ENCODE measurements at places on chromosomes 2 and 18.
A peak's percentile ranks its signal among the peaks of the same experiment; 100 is the strongest.

GRCh38 chr18:76255070-76255683 is 239.9 kb downstream of the ZNF516 start:
- no peak for DNase-seq

GRCh38 chr2:64735504-64735903 is 81.8 kb upstream of the SERTAD2 start:
- DNase-seq, result no peak

GRCh38 chr2:43430489-43430888 is 165.3 kb downstream of the THADA start:
- no peak for DNase-seq

DNA sequence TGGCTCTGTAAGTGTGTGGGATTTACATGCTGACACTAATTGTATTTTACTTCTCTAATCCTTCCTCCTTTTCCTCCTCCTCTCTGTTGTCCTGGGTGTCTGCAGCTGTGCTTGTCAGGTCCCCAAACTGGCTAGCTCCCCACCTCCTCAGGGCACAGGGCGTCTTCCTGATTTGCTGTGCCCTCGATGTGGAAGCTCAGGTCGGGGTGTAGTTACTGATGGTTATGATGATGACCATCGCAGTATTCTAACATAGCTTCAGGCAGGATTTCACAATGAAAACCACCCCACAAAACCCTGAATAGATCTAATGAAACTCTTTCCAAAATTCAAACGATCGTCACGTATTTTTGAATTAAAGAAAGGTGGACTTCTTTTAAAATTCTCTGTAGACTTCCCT is 428.4 kb downstream of the TGIF1 start:
- DNase-seq, result no peak

DNA sequence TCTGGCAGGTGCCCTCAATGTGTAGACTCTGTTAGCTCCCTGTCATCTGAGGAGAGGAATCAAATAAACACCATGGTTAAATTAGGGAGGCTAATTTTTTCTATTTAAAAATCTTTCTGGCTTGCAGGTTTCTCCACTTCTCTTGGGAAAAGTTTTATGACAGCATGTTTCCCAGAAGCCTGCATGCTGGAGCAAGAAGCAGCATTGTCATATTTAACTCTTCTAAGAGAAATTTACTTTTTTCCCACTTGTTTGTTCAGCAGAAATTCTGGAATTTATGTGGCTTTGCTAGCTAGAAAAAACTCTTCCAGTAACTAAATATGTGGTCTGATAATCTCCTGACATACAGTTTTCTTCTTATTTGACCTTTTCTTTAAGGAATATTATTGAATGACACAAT is 230.5 kb downstream of the PARD3B start:
- no peak for DNase-seq

DNA sequence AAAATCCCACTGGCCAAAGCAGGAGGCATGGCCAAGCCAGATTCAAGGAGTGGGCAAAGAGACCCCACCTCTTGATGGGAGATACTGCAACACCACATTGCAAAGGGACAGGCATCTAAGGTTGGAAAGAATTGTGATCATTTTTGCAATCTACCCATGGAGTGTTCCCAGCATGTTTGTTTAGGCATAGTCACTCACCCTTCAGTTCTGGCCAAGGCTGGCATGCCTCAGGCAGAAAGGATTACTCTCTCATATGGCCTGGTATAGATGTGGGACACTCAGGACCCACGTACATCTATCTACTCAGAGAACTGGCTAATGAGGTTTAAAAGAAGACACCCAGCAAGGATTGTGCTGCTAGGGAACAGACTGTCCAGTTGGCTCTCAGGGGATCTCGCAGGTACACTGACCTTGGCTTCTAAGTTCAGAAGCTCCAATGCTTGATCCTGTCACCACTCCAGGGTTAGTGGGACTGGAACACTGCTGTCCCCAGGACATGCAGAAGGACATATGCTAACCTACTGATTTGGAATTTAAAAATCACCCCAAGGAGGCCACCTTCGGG is 183.7 kb downstream of the KLHL29 start:
- DNase-seq, result no peak

GRCh38 chr2:170533156-170533555 is 182.0 kb upstream of the SP5 start:
- DNase-seq, result no peak

GRCh38 chr2:46381263-46381849 is 84.1 kb downstream of the EPAS1 start:
- no peak for DNase-seq

DNA sequence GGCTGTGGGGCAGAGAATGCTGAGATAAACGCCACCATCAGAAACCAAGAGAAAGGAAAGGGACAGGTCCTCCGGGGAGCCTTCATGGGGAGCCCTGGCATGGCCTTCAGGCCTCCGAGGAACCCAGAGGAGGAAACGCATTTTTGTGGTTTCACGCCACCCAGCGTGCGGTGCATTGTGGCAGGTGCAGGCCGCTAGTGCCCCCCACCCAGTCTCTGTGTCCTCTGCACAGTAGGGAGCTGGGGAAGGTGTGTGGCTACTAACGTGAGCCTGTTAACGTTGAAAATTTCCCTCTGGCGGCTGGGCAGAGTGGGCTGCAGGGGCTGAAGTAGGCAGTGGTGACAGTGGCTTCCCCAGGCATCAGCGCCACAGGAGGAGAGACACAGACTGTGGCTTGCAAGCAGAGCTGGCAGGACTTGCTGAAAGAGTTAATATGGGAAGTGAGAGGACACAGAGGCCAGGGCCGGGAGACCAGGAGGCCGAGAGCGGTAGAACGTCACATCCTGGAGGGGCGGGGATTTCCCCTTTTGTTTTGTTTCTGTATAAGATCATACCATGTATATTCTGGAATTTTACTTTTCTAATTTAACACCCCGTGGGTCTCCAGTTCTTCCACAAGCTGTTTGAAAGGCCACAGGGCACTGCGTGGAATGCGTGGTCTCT is 166.9 kb downstream of the GBX2 start:
- no peak for DNase-seq

GRCh38 chr18:3712491-3712890 is 262.5 kb downstream of the TGIF1 start:
- no peak for DNase-seq

DNA sequence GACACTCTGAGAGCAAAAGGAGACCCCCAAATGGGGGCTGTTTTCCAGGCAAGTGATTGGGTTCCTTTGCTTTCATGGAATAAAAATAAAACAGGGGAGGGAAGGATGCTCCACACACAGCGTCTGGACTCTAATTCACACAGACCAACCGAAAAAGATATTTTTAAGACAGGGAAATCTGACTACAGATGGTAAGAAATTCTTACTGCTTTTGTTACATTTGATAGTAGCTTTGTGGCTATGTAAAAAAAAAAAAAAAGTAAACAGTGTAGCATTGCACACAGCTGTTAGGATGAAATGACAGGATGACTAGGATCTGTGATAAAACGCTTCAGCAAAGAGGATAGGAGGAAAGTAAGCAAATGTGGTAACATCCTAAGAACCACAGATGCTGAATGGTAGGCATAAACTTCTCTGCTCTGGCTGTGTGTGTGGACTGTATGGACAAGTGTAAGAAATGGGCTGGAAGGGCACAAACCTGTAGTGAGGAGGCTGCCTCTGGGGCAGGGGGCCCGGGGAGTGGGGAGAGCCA is 207.6 kb downstream of the ANAPC1 start:
- DNase-seq, result no peak

DNA sequence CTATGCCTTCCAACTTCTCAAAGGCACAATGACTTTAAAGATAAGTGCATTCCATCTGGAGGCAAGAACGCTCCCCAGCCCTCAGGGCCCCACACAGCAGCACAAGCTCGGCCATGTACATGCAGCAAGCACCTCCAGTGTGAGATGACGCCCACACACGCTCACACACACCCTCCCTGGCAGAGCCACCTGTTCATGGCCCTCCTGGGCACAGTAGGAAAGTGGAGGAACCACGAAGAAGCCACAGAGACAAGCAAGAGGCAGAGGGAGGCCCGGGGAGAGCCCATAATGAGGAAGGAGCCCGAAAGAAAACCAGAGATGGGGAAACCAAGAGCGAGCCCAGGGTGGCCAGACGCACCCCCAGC is 21.7 kb downstream of the BIN1 start:
- DNase-seq, result no peak

GRCh38 chr18:31513189-31513935 is 15.4 kb downstream of the DSG2 start:
- no peak for DNase-seq

- no peak for DNase-seq
Measured at GRCh38 chr2:238427435-238428162, 872 bp downstream of the ASB1 start.

DNA sequence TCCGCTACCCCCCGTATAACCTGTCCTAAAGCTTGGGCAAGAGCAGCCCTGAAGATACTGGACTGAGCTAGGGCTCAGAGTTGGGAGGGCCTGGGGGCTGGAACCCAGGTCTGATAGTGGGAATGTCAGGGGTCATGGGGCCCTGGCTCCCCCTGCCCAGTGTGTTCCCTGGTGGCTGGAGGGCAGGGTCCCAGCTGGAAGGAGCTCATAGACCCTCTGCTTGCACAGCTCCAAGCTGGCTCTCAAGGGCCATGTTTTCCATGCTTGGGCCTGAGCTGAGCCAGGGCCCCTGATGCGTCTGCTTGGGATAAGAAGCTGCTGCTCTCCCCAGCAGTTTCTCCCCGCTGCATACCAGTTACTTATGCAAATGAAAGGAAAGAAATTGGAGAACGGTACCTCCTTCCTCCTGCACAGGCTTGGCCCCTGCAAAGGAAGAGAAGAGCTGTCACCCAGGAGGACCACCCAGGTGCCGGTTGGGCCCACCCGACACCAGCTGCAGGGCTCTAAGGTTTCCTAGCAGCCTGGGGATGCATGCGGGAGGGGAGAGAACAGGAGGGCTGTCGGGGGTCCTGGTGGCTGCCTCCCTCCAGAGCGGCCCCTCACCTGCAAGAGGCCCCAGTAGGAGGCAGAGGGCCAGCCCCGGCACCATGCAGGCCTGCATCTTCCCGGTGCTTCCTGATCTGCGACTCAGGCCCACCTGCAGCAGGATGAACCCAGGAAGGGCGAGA is 628 bp downstream of the OTOS start:
- no peak for DNase-seq

- no peak for DNase-seq
Measured at GRCh38 chr2:238861013-238861730, 13.3 kb downstream of the TWIST2 start.

GRCh38 chr2:10452312-10452711 is 4.2 kb upstream of the ODC1 start:
- peak; percentile 82 for DNase-seq

DNA sequence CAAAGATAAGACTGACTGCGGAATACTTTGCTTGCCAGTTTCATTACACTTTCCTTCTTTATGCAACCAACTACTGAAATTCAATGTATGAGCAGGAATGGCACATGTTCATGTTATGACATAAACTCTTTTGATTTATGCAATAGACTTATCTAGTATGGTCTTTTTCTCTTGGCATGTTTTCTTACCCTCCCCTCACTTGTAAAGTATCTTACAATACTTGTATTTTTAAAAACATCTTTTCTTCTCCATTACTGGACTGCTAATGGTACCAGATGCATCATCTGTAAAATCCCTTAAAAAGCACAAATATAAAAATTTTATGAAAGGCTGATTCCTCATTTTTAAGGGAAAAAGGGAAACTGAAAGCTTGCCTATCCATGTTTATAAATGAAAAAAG is 373.8 kb downstream of the ZEB2 start:
- no peak for DNase-seq

- DNase-seq, result no peak
Measured at GRCh38 chr18:74528478-74528877, 5.8 kb upstream of the CNDP1 start.

GRCh38 chr18:69786427-69786826 is 161.2 kb downstream of the CD226 start:
- no peak for DNase-seq

GRCh38 chr2:135555311-135555710 is 24.0 kb downstream of the R3HDM1 start:
- no peak for DNase-seq

DNA sequence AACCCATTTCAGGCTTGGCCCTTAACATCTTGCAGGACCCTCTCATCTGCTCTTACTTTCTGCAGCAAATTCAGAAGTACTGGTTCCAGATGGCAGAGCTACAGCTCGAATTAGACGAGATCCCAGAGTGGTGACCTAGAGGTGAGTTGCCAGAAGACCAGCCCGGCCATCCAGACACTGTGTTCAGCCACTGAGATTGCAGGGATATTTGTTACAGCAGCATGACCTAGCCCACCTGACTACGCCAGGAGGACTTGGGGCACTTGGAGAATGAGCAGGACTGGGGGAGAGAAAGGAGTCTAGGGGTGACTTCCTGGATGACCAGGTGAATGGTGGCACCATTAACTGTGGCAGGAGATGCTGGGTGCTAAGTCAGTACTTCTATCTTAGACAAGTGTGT is 67.2 kb upstream of the ID2 start:
- DNase-seq, result no peak

DNA sequence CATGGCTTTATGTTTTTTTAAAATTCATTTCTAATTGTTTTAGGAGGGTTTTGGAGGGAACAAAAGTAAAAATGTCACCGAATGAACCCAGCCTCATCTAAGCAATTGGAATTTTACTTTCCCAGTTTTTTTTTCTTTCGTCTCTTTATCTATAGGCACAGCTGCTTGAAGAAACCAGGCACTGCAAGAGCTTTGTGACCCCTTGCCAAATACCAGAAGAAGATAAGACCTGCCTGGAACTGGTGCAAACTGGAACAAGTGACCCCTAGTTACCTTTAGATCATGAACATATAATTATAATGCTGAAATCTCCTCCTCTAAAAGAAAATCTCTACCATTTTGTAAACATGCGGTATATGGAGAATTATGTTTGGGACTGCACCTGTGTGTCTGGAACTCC is 100.9 kb downstream of the TSN start:
- no peak for DNase-seq

- no peak for DNase-seq
Measured at GRCh38 chr2:17765398-17765797, 11.5 kb downstream of the GEN1 start.
